Hypothalamus (tissue), 51 donors: ENCODE measurements at places on chromosomes 5 and 9.

DNA sequence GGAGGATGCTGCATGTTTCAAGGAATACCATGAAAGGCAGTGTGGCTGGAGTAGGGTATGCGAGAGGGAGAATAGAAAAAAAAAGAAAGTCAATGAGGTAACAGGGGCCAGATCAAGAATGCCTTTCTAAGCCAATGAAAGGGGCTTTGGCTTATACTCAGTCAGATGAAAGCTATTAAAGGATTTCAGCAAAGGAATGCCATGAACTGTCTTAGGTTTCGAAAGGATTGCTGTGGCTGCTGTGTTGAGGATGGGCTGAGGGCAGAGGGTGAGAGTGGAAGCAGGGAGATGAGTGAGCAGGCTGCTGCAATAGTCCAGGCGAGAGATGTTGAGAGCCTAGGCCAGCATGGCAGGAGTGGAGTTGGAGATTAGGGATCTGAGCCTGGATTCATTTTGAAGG is 135.4 kb upstream of the CKMT2 start:
- DNase-seq: no peak

- DNase-seq: no peak
Observed at GRCh38 chr9:16152276-16153101, 599.6 kb downstream of the CCDC171 start.

DNA sequence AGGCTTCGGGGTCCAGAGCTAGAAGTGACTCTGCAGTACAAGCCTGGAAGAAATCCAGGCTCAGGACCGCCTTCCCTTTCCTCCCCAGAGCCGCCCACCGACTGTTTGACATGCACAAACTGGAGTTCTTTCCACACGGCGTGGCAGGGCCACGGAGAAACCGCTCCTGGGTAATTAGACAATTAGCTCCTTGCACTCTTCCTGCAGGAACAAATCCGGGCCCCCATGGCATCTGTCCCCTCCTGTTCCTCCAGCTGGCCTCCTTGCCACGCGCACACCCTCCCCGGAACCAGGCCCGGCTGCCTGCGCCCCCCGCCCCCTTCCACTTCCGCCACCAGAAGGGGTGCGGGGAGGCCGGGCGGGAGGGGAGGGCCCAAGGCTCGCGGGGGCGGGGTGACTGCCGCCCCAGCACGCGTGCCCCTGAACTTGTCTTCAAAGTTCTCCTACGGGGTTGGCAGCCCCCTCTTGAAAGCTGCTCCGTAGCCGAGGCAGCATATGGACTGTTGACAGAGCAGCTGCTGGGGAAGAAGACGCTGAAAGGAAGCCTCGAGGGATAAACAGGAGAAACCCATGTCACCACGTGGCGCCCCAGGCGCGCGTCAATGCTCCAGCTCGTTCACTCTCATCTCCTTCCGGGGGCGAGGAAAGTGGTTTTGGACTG is 74.3 kb downstream of the SEC61B start:
- no peak for DNase-seq

DNA sequence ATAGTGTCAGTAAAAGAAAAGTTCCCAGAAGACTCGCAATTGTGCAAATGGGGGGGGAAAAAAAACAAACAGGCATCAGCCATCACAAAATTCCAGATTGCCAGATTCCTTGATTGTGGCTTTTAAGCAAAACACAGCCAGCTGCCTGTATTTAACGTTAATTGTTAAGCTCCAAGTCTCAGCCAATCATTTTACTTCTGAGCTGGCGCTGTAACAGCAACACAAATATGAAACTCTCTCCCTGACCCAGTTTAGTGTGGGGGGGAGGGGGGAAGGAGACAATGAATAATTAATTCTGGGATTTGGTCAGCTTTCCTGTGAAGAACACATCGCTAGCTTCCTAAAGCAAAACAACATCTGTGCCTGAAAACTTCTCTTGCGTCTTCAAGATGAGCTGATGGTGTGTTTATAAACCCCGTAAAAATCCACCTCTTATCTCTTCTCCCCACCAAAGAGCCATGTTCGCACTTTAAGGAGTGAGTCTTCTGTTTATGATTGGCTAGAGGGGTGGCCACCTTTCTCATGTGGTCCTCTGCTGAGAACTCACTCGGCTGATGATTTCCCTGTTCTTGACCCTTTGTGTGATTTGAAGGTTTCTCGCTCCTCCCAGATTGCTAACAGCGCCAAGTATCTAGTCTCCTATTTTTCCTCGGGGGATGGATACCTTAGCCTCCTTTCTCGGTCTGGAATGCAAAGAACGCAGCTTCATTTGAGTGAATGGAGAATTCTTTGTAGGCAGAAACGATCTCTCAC is 160.2 kb upstream of the DAPK1 start:
- no peak for DNase-seq

DNA sequence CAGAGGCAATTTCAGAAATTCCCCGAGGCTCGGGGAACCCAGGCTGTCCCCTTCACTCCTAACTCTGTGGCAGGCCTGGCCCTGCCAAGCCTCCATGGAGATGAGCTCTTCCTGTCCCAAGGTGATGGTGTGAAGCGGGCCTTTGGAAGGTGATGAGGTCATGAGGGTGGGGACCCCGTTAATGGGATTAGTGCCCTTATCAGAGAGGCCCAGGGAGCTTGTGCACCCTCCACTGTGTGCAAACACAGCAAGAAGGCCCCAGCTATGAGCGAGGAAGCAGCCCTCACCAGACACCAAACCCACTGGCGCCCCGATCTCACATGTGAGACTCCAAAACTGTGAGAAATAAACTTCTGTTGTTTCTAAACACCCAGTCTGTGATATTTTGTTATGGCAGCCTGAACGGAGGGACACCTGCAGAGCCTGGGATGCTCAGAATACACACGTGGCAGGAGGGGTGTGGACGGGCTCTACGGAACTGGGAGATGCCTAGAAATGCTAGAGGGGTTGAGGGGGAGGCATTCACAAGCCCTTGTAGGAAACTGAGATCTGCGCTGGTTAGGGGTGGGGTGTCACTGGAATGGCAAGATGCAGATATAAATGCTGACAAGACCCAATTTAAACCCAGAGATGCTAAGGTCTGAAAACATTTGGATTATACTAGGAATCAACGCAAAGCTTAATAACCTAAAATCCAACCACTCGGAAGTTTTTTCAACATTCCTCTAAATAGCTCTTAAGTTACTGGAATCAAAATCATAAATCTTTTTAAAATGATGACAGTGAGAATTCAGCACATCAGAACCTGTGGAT is 46.9 kb downstream of the ADAMTS2 start:
- DNase-seq: no peak

GRCh38 chr9:130468566-130468965 is 23.8 kb downstream of the ASS1 start:
- no peak for DNase-seq

GRCh38 chr5:148957591-148958202 is 105.2 kb downstream of the SH3TC2 start:
- no peak for DNase-seq

DNA sequence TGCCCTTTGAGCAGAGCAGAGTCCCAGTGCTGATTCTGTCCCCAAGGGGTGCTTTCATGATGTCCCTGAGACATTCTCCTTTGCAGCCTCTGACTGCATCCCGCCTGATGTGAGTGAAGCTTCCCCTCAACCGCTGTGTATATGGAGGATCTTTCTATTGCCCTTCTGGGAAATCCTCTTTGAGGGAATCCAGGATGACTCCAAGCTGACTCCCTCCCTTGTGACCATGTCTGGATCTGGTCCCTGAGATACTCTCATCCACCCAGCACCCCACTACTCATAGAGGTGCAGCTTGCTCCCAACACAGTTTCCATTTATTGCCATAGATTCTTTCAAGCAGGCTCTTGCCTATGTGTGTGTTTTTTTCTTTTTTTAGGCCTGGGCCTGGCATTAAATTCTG is 216.5 kb downstream of the SEC61B start:
- DNase-seq: no peak

GRCh38 chr9:88045686-88046085 is 71.4 kb upstream of the CDK20 start:
- DNase-seq: no peak

DNA sequence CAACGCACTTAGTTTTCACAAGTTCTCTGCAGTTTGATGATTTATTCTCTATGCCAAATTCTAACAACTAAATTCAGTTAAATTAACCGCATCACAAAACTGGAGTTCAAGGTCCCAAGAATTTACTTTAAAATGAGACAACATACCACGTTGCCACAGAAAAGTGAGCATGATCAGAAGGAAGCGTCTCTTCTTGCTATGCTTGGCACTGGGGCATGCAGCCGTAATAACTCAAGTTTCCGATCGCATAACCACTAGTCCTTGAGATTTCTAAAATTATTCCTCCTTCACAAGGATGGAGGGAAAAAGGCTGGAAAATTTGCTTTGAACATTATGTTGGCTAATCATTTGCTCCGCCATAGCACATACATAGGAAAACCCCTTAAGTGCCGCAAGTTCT is 13.9 kb downstream of the NFIB start:
- no peak for DNase-seq

GRCh38 chr5:88248743-88249540 is 19.7 kb downstream of the TMEM161B start:
- DNase-seq: no peak

GRCh38 chr9:138060881-138061280 is 183.3 kb downstream of the CACNA1B start:
- DNase-seq: no peak

GRCh38 chr5:135105105-135105484 is 71.1 kb upstream of the PITX1 start:
- no peak for DNase-seq

DNA sequence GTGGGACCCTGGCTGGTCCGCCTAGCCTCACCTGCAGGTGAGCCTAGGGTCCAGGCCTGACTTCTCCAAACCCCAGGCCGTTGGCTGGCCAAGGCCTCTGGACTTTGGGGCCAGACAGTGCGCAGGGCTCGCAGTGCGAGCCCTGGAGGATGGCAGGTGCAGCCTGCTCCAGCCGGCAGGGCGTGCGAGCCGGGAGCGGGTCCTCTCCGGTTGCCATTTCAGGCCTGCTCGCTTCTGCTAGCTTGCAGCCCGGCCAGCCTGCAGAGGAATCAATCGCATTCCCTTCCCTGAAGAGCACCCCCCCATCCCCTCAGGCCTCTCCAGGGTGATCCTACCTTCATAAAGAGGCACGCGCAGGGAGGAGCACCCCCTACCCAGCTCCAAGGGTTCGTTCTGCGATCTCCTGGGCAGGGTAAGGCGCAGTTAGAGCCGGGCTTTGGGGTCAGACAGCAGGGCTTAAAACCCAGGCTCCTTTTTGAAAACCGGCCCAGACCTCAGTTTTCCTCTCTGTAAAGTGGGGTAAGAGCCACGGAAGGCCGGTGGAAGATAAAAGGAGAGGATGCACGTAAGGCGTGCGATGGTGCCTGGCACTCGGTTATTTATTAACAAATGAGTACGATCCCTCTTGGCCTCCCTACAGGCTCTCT is 6.2 kb downstream of the BARHL1 start:
- no peak for DNase-seq

- DNase-seq: no peak
Observed at GRCh38 chr5:180720486-180720885, 19.4 kb downstream of the OR2Y1 start.

DNA sequence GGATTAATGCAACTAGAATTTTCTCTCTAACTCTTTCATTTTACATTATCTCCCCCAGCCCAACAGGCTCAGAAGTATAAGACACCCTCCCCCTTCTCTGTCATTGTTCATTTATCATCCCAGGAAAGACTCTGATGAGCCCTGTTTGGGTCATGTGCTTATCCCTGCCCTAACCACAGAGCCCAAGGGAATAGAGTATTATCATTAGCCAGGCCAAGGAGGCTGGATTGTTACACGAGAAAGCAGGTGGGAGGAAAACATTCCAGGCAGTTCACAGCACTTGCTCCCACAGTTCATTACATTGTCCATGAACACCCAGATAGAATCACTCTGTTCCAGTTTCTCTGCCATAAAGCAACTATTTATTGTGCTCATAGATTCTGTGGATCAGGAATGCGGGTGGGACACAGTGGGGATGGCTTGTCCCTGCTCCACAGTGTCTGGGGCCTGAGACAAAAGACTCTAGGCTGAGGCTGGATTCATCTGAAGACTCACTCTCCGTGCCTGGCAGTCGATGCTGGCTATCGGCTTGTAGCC is 59.5 kb upstream of the TMEM215 start:
- no peak for DNase-seq

- no peak for DNase-seq
Observed at GRCh38 chr9:131530546-131530919, 530 bp downstream of the UCK1 start.

DNA sequence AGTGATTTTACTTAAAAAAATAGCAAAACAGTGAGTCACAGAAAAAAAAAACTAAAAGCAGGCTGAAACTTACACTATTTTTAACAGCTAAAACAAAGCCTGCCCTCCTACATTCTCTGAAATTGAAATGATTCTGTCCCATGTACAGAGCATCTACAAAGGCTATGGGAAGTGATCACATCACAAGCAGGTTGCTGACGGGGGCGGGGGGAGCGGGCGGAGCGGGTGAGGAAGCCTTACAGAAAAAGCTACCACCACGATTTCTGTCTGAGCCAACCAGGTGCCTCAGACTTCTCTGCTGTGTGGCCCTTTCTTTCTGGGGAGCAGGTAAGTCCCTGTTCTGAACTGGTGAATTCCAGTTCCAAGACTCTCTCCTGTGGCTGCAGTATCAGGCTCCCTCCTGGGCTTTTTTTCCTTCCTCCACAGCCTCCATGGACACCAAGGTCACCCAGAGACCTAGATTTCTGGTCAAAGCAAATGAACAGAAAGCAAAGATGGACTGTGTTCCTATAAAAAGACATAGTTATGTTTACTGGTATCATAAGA is 104.9 kb downstream of the ANKRD18B start:
- no peak for DNase-seq

DNA sequence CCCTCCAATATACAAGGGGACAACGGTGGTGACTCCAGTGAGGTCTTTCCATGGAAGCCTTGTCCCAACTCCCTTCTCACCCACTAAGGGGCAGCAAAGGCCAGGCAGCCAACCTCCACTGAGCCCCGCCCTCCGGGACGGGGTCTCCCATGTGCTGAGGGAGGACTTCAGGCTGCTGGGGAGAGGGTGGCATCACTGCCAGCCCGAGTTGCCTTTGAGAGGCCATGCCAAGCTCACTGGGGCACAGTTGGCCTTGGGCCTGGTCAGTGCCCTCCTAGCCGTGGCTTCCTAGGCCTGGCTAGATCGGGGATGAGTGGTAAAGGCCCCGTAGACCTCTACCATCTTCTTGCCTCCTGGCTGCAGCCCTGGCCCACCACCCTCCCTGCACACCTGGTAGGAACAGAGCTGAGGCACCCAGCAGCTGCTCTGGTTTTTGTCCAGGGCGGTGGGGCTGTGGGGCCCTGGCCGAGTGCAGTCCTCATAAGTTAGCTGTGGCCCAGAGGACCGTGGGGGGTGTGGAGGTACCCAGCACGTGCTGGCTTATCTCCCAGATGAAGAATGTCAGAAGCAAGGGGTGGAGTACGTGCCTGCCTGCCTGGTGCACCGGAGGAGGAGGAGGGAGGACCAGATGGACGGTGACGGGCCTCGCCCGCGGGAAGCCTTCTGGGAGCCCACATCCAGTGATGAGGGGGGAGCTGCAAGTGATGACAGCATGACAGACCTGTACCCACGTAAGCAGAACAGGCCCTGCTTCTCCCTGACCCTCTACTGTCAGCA is 3.2 kb downstream of the SURF2 start:
- no peak for DNase-seq

GRCh38 chr5:138536665-138537315 is 6.2 kb downstream of the ETF1 start:
- no peak for DNase-seq
